ENCODE measurements at places on chromosomes 13 and 19.

DNA sequence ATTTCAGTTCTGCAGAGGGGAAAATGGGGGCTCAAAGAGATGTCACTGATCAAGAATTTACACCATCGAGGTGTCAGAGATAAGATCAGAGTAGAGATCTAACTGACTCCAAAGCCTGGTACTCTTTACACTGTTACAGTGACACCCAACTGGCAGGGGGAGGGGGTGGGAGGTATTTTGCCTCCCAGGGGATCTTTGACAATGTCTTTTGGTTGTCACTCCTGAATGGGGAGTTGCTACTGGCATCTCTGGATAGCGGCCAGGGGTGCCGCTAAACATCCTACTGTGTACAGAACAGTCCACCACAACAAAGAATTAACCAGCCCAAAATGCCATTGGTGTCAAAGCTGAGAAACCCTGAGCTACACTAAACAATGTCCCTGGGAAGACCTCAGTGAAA, 3.1 kb downstream of the FPR3 start:
- DNase-seq, result no peak

DNA sequence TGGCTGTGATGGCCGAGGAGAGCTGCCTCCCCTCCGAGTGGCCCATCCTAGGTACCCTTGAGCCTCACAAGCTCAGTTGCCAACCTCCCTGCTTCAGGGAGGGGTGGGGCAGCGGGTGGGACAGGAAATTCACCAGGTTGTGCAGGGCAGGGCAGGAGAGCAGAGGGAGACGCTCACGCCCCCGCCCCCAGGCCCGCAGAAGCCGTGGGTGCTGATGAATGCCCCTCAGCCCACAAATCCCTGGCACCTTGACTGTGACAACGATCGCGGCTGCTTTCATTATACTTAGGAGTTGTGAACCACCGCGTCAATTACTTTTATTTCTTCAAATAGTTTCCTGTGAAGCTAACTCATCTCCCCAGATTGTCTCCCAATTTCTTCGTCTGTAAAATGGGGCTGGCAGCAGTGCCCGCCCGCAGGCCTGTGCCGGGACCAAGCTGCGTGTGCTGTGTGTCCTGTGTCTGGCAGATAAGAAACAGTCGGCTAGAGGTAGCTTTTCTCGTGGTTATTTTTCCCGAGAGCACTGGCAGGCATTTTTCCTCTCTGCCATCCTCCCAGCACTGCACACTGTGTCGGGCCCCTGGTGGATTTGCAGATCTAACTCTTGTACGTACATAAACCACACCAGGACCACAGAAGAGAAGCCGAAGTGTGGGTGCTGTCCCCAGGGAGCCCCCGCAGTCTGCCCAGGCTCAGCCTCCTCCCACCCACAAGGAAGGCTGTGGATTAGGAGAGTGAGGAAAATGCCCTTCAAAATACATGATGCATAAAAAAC, 7.9 kb upstream of the RASA3 start:
- no peak for DNase-seq

GRCh38 chr13:34620862-34621261, 321.2 kb upstream of the NBEA start:
- DNase-seq, result no peak

DNA sequence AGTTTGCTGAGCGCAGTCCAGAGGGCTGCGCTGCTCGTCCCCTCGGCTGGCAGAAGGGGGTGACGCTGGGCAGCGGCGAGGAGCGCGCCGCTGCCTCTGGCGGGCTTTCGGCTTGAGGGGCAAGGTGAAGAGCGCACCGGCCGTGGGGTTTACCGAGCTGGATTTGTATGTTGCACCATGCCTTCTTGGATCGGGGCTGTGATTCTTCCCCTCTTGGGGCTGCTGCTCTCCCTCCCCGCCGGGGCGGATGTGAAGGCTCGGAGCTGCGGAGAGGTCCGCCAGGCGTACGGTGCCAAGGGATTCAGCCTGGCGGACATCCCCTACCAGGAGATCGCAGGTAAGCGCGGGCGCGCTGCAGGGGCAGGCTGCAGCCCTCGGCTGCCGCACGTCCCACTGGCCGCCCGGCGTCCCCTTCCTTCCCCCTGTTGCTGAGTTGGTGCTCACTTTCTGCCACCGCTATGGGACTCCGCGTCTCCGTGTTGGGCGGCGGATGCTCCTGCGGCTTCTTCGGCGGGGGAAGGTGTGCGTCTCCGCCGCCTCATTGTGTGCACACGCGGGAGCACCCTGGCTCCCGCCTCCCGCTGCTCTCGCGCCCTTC, 772 bp downstream of the GPC6 start:
- no peak for DNase-seq

DNA sequence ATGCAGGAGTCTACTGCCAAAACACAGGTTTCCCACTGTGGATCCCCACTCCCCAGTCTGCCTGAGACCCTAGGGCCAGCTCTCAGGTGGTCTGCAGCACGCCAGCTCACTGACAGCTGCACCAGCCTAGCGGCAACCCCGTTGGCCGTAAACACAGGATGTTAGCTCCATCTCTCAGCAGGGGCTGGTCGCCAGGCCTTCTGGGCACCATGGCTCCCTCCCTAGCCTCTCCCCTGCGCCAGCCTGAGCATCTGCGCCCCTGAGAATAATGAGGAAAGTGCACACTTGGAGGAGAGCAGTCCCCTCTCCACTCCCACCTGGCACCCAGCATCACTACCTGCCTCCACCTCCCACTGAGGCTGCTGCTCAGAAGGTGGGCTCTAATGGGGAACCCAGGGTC, 20.8 kb upstream of the EPHX3 start:
- no peak for DNase-seq

DNA sequence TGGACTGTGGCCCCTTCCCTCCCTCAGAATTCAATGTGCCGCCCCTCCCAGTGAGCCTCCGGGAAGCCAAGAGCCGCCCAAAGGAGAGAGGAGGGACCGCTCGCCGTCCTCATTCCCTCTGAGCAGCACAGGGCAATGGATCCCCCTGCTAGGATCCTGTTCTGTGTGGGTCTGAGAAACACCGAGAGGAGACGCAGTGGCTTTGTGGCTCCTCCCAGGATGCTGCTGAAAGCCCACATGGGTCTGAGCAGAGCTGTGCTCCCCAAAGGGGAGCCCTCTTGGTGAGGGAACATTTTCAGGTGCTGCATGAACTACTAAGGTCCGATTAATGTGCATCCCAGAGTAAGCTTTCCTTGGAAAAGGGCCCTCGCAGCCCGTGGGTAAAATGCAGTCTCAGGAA, 30.4 kb downstream of the DHRS12 start:
- no peak for DNase-seq

- DNase-seq, result no peak
These were observed 64.8 kb upstream of the KLHL1 start for GRCh38 chr13:70172946-70173597.

- DNase-seq, result no peak
These were observed 60.6 kb downstream of the NDFIP2 start for GRCh38 chr13:79541426-79542049.

- DNase-seq, result no peak
These were observed 477 bp downstream of the PIP5K1C start for GRCh38 chr19:3699741-3700241.

DNA sequence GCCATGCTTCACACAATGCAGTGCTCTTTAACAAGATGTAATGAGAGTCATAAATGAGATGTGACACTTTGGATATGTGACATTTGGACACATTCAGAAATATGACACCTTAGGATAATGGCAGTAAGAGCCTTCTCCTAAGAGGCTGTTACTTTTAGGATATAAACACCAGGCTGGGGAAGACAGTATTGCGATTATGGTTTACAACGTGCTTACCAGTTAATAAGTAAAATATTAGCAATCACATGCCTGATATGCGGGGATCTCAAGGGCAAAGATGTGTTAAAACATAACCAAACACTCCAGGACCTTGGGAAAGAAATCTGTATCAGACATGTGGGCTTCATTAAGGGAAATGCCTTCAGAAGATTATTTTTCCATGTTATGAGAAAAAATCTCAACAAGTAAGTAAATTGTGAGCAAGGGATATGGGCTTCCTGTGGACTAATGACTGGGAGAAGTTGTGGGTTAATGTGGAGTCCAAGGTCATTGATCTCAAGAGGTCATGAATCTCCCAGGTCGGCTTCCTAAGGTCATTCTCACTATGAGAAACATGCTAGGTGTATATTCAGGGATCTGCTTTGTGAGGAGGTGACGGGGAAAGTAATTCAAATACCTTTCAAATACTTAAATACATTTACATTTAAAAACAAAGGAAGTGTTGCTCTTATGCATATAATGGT, 105.3 kb downstream of the STARD13 start:
- DNase-seq, result no peak

DNA sequence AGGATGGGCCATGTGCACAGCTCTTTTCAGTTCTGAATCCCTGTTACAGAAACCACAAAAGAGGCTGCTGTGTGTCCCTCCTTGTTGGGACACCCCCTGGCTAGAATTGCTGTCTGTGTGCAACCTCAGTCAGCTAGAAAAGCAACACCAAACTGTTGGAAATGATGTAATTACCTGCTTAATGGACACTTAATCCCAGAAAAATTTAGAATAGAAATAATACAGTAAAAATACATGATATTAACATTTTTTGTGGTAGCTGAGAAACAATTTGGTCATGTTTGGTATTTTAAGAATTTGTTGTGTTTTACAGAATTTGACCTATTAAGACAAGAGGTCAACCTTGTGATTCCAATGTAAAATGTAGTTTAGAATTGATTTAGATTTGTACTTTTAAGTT, 46.8 kb downstream of the FAM124A start:
- DNase-seq, result no peak

GRCh38 chr19:49861541-49862378, 5.6 kb downstream of the PNKP start:
- no peak for DNase-seq

GRCh38 chr13:102440259-102440936, 38.5 kb upstream of the FGF14 start:
- no peak for DNase-seq

DNA sequence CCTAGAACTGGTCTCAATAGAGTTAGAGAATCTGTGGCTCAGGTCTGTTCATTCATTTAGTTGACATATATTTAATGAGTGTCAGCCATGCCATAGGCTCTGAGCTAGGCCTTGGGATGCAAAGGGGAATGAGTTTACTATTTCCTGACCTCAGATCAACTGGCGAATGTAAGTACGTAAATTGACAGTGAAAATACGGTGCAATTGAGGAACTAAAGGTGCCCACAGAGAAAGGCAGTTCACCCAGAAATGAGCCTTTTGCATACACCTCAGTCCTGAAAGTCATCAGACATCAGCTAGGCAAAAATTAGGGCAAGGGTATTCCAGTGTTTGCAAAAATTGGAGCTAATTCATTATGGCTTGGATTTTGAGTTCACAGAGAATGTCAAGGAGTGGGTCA, 20.6 kb upstream of the UPF3A start:
- no peak for DNase-seq

DNA sequence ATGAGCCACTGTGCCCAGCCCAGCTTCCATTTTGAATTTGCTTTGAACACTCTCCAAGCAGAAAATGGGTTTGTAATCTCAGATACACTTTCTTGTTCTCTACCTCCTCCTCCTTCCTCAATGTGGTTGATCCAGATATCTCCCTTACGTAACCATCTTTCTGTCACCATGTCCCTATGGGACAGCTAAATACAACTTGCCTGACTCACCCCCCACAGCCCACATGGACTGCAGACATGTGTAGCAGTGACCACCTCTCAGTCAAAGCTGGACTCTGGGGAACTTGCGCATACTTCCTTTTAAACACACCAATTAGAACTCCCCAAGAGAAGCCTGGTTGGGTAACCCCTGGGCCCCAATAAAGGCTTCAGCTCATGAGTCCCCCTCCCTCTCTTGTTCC, 10.8 kb upstream of the ZNF799 start:
- no peak for DNase-seq

- DNase-seq, result no peak
These were observed 35.6 kb upstream of the TPTE2 start for GRCh38 chr13:19596960-19597361.

- DNase-seq, result no peak
These were observed 476.2 kb downstream of the TSHZ3 start for GRCh38 chr19:30873003-30873402.

Measured in stimulated activated CD4-positive, alpha-beta T cell treated with anti-CD3 and anti-CD28 coated beads, TNF-alpha, amount 100 ng/mL, for 24 hours (primary cell).